ENCODE measurements at places on chromosomes 16 and 17. TPM values are rescaled to one million over a fixed set of nuclear protein-coding genes. Genes with fewer than 3 reads are reported as not detected.

- no peak for DNase-seq
These were observed 443 bp downstream of the TEDC2 start for GRCh38 chr16:2460391-2460713.

DNA sequence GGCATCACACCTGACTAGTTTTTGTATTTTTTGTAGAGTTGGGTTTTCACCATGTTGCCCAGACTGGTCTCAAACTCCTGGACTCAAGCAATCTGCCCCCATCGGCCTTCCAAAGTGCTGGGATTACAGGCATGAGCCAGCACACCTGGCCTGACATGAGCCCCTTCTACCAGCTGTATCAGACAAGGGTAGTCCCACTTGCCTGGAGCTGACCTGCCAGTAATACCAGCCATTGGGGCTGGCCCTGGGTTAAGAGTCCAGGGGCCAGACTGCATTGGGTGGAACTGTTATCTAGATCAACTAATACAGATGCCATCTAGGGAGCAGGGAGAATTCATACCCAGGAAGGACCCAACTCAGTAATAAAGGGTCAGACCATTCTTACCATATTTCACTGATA lies 28.1 kb downstream of the WSB1 start:
- DNase-seq = no peak

DNA sequence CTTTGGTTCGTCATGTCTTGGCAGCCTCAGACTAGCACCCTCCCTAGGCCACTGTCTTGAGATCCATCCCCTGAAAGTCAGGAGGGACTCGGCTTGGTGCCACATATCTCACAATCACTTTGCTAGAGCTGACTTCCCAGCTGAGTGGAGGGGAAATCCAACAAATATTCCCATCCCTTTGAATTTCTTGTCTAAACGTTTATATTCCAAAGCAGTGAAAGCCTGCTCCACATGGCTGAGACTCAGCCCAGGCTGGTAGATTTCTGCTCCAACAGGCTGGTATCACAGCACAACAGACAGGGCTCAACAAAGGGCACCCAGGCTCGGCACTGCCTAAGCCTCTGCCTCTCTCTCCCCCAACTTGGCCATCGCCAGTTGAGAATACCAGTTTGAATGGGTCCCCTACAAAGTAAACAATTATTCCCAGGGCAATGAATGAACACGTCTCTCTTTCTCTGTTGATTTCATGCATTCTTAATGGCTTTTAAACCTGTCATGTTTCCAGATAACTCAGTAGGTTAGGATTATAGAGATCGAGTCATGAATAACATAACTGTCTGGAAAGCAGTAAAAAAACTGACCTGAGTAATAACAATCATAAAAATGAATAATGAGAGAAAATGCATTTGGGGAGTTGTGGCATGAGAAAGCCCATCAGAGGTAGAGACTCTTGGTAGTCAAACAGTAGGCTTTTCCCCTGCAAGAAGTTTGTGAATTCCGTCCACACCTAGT lies 1.0 kb downstream of the KRT13 start:
- DNase-seq = peak; percentile 69

- DNase-seq = peak; percentile 59
These were observed 6.7 kb downstream of the RHBDF1 start for GRCh38 chr16:65745-66144.

DNA sequence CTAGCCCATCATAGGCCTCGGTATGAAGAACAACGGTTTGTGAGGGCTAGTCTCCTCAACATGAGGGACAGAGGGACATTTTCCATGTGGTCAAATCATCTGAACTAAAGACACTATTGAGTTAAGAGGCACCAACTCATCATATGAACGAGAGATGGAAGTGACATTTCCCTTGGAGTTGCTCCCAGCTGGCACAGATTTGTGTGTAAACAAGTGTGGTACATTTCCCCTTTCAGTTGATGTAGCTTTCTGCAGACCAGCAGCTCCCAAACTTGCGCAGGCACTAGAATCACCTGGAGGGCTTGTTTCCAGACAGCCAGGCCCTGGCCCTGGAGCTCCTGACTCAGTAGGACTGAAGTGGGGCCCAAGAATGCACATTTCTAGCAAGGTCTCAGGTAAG lies 205.5 kb downstream of the PARN start:
- no peak for DNase-seq

DNA sequence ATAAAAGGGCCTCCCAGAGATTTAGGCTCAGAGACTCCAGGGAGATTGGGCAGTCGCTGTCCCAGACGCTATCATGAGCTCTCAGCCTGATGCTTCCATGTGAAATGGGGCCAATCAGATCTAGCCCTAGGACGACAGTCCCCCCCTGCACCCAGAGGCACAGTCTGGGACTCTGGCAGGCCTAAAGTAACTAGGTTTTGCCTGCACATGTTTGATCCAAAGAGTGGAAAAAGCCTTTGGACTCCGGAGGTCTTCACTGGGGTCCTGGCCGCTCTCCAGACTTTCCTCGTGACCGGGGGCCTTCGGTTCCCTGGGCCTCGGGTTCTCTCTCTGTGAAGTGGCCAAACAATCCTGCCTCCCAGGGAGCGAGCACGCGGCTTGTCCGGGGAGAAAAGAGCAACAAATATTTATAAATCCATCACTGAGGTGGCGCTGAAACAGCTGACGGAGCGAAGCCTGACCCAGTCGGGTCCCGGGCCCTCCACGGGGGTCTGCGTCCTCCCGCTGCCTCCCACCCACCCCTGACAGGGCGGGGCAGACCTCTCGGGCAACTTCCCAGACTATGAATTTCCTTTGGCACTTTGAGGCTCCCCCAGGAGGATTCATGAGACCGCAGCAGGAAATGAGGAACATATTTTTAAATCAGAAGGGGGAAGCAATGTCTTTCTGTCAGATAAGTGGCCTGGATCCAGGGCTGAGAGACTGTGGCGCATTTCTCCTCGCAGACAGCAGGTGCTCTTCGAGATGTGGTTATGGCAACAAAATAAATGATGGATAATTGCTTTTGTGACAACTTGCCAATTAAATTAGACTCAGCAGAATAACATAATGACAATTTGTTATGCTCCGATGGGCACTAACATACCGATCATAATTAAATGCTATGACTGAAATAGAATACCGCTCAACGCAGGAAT lies 38.9 kb downstream of the MRPS23 start:
- peak; percentile 4 for DNase-seq

GRCh38 chr16:14284371-14284770 lies 213.3 kb downstream of the MRTFB start:
- no peak for DNase-seq

- peak; percentile 50 for DNase-seq
These were observed 547 bp upstream of the ZNF48 start for GRCh38 chr16:30394592-30395154.

- no peak for DNase-seq
These were observed 1.2 kb downstream of the CHST5 start for GRCh38 chr16:75534560-75535205.

- peak; percentile 58 for DNase-seq
These were observed 748 bp upstream of the CMTM3 start for GRCh38 chr16:66603537-66604375.

GRCh38 chr16:46718214-46718613 lies 28.8 kb downstream of the ORC6 start:
- peak; percentile 24 for DNase-seq

NOL3 gene
- total RNA-seq = 5.0 TPM

CCL5 gene
- not detected for total RNA-seq

PLCG2 gene
- total RNA-seq = 0.28 TPM

MAF gene
- total RNA-seq = under 0.01 TPM

ST6GALNAC2 gene
- total RNA-seq = not detected

Measured in IMR-90 (cell line).